ENCODE measurements at places on chromosomes 3 and 15.

DNA sequence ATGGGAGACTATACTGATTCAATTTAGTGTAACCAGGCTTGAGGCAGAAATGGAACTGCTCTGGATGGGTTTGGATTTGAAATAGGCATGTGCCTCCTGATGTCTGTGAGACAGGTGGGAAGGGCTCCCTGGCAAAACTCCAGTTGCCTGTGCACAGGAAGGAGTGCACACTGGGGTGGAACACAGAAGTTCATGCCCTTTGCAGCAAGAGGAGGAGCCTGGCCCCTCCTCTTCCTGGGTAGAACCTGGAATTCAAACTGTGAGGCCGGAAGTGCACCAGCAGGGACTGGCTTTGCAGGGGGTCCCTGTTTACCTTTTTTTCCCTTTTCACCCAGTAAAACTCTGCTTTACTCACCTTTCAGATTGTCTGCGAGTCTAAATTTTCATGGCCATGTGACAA lies 99.9 kb downstream of the GMPS start:
- DNase-seq: no peak

DNA sequence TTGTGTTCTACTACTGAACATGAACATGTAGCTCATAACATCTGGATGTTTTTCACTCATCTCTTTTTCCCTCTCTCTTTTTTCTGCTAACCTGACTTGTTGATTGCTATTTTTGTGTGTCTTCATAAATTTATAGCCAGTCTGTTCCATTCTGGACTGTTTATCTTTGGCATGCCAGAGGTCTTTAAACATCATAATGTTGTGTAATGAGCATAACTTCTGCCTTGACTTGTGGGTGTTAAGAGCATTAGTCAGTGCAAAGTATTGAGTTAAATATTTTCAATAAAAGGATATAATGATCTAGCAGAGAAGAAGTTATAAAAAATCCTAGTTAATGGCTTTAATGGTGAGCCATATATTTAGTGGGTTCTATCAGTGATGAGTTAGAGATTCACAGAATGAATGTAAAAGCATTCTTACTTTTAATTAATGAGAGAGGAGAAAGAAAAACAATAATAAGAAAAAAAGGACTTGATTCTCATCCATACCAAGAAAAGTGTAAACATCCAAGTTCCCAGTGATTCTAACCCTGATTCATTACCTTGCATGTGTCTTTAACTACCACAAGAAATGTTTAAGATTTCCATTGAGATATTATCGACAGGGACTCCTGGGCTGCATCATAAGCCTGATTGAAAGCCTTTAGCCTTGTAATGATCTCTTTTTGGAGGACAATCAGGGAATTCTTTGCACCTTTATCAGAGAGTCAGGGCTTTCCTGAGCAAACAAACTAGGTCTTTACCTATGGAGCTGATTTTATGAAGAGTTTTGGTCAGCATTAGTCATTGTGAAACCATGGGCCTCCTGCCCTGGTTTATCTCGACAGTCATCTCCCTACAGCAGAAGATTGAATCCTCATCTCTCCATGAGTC lies 22.9 kb downstream of the MITF start:
- DNase-seq: no peak

DNA sequence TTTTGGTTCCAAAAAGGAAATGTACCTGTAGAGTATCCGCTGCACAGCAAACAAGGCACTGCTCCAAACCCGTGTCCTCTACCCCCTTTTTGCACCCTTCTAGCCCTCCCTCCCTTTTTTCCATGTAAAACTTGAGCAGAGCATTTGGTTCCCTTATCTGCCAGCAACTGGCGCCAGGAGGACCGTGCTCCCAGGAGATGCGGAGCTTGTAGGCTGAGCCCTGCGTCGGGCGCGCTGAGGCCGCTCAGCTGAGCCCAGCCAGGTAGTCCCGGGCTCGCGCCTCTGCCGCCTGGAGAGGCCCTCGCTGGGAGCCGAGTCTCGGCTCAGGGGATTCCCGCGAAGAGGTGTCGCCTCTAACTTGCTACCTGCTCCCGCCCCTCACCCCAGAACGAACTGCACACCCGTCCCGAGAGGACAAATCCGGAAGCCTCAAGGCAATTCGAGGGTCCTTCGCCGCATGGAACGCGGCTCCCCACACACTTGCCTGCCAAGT lies 575 bp downstream of the TRPM7 start:
- peak; percentile 41 for DNase-seq

- DNase-seq: no peak
Measured at GRCh38 chr3:55143336-55143735, 215.5 kb upstream of the LRTM1 start.

DNA sequence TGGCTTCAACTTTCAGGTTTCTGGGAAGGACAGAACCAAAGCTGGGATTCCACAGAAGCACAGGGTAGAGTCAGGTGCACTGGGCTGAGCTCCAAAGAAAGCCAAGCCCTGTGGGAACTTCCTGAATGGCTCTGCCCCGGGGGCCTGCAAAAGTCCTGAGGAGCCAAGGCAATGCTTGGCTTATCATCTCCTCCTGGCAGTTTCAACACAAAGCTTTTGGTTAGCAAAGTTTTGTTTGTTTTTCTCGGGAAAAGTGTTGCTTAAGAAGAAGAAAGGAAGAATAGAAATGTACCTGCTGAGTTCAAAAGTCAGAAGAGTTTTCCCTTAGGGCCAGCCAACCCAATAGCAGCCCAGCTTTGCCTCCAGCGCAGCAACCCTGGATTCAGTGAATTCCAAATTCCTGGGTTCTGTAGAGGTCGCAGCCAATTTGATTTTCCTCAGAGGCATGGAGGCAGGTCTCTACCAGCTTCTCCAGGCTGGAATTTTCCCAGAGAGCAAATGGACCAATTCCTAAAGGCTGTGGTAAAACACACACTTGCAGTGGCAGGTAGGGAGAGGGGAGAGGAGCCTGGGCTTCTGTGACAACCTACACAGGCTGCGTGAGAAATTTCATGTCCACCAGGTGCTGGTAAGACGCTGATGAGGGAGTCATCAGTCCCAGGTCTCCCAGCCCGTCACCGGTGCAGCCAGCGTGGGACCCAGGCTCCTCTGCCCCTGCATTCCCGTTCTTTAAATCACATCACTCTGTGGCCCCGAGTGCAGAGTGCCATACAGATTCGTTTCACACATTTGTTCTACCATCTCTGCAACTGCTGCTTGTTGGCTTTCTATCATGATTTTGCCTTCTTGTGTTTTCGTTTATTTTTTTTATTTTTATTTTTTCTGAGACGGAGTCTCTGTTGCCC lies 54.3 kb upstream of the SNRPA1 start:
- DNase-seq: no peak

DNA sequence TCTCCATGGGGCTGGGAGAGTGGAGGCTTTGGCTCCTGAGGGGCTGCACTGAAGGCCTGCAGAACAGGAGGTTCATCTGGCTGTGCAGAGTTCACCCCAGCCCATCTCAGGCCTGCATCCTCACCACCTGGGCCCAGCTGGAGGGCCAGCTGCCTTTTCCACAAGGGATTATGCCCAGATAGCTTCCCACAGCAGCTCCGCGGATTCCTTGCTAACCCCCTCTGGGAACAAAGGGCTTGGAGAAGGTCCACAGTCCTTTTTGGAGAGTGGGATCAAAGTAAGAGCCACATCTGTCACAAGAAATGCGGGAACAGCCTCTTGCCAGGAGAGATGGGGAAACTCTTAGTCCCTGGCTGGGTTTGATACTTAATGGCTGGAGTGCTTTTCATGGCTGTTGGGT lies 164.7 kb upstream of the RGMA start:
- peak; percentile 95 for DNase-seq

Data from NCI-H524 treated with DMSO at 0.1 percent for 48 hours (cell line).